Transverse colon (tissue), 4 donors: ENCODE measurements at places on chromosomes 2 and 18. TPM values are rescaled to one million over a fixed set of nuclear protein-coding genes. Genes with fewer than 3 reads are reported as not detected.
A peak's percentile ranks its signal among the peaks of the same experiment; 100 is the strongest.

GRCh38 chr2:236656166-236656565 is 86.5 kb downstream of the ACKR3 start:
- H3K36me3 ChIP-seq, result no peaks in the 10 kb centered on the region
- no peak overlapping the region for H3K27ac ChIP-seq
- peaks cover 12% of the 10 kb centered on the region for H3K4me1 ChIP-seq
- DNase-seq, result no peak
- no peaks in the 10 kb centered on the region for H3K27me3 ChIP-seq

DNA sequence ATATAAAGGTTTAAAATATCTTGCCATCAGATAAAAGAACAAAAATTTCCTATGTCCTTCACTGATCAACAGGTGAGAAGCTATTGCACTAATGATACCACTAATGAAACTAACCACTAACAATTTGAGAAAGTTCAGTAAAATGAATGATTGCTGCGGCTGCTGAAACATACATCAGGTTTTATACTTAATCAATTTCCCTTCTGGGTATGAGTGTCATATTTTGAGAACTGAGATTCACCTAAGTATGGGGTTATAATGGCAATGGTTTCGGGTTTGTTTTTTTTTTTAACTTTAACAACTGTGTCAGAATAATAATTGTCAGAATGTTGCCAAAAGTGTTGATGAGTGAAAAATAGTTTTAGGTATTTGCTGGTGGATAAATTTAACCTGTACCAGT is 151.3 kb upstream of the SLC39A10 start:
- H3K36me3 ChIP-seq, result no peaks in the 10 kb centered on the region
- no peak overlapping the region for H3K27ac ChIP-seq
- no peak overlapping the region for H3K4me3 ChIP-seq
- no peaks in the 10 kb centered on the region for H3K27me3 ChIP-seq
- no peaks in the 10 kb centered on the region for H3K4me1 ChIP-seq
- DNase-seq, result no peak

DNA sequence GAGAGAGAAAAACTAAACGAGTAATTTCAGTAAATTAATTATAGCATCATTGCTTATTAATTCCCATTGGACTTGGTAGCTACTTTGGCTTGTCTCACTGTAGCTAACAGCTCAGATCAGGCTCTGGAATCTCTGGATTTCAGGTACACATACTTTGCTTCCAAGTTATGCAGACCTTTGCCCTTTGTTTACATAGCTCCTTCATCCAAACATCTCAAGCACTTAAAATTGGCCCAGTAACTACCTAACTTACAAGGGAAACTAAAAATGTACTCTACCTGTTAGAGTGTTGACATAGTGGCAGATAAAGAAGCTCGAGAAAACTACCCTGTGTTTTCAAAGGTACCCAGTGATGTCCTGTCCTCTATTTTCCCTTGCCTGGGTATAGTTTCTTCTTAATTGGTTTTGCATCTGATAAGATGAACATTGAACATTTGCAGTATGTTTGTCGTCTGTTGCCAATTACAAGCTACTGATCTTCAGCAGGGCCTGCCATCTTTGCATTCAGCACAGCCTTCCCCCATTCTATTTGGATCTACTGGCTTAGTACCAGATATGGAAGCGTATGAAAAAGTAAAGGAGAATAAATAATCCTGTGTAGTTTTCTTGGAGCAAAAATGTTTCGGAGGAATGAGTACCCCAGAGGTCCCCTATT is 601.5 kb upstream of the FANCL start:
- no peaks in the 10 kb centered on the region for H3K4me1 ChIP-seq
- H3K36me3 ChIP-seq, result no peaks in the 10 kb centered on the region
- no peak for DNase-seq

DNA sequence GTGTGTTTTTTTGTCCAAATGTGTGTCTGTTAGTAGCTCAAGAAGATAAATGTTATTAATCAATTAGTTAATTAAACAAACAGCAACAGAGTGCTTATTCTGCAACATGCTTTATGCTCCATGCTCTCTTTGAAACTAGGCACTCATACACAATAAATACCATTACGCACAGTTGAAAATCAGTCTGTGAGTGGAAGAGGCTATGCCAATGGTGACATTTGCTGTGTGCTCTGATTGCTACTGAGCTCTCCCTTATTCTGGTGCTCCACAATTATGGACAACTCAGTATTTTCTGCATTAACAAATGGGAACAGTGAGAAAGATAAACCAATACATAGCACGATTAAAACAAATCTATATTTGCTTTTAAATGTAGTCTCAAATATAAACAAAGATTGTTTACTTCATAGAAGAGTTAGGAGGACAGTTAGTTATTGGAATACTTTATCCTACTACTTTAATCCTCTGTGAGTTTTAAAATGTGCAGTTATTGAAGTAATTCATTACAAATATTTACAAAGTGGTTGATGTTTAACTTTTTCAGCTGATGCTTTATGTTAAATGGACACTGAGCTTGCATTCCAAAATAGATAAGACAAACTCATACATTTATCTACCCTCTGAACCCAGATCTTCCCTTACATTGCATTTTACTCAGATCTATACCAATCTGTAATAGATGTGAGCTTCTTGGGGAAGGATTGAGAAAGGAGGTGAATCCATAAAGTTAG is 55.3 kb downstream of the NXPH2 start:
- no peak overlapping the region for H3K27ac ChIP-seq
- H3K36me3 ChIP-seq, result no peaks in the 10 kb centered on the region
- H3K27me3 ChIP-seq, result no peaks in the 10 kb centered on the region

DNA sequence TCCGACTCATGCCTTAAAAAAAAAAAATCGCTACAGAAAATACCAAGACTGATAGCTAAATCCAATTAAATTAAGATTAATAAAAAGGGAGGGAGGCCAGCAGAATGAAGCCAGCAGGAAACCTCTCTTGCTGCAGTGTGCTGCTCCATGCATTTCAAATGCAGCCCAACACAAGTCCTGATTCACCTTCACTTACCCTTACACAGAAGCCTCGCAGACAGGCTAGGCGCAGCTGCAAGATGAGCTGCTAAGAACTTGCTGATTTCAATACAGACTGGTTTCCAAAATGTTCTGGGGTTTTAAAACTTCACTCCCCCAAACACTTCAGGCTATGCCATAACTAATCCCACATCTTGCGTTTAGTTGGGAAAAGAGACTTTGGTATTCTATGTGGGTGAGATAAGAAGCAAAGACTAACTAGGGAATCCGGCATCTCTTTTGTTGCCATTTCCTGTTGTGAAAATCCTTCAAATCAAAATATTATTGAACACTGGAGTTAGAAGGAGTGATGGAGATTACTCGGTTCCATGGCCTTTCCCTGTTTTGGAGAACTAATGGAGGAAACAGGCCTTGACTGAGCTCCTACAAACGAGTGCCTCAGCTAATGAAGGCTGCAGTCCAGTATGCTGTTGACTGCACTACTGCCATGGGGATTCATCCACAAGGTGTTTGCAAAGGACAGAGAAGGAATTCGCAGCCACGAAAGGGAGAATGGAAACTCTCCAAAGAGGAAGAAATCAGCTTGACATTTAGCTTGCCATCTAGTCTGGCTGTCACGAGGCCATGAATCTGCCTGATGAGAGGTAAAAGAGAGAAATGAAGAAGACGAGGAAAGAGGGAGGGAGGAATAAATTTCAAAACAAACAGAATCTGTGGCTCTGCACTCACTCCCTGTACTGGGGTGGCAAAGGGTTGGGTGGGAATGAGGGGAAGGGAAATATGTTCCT is 67.3 kb downstream of the CLHC1 start:
- H3K27me3 ChIP-seq, result no peaks in the 10 kb centered on the region
- no peak overlapping the region for H3K4me3 ChIP-seq
- H3K27ac ChIP-seq, result peak overlapping the region; percentile 60
- DNase-seq, result no peak
- no peaks in the 10 kb centered on the region for H3K36me3 ChIP-seq

DNA sequence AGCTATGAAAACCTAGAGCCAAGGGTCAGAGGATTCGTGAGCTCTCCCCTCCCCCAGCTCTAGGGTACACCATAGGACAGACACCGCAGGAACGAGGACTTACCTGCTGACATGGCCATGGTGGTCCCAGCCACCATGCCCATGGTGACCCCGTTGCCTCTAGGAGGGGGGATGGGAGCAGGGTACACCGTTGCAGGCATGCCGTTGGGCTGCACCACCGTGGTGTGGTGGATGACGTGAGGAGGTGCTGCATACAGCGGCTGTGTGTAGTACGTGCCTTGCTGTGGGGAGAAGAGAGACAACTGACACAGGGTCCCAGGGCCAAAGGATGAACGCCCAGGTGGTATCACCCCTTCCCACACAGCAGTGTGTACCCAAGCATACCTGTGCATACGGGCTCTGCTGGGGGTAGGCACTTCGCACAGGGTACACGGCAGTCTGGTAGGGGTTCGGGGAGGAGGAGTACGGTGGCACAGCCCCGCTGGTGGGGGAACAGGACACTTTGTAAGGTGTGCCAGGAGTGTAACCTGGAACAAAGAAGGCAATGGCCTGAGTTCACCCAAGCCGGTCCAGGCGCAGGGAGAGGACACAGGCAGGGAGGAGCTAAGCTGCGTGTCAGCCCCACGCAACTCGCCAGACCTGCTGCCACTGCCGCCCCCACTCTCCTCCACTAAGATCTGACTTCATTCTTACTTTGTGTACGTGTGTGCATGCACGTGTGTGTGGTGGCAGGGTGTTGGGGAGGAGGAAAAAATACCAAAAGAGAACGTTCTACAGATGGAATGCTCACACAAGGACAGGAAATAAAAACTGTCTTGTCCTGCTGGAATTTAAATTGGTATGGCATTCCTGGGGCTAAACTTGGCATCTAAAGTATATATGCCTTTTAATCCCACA is 37.8 kb downstream of the FAM168B start:
- H3K36me3 ChIP-seq, result peaks cover 39% of the 10 kb centered on the region
- no peaks in the 10 kb centered on the region for H3K4me1 ChIP-seq
- no peak overlapping the region for H3K27ac ChIP-seq
- H3K27me3 ChIP-seq, result no peaks in the 10 kb centered on the region
- no peak for DNase-seq

Gene ZNF516
- total RNA-seq, result 29.7 TPM

Gene NEU4
- 111 TPM for total RNA-seq

Gene NT5C1B
- total RNA-seq, result not detected

Gene NGEF
- 89.4 TPM for total RNA-seq

Gene PLEKHA3
- total RNA-seq, result 10.3 TPM
